ENCODE measurements at places on chromosomes 2 and 18.

- DNase-seq = no peak
These were observed 65.7 kb upstream of the CNGA3 start for GRCh38 chr2:98280376-98281102.

- DNase-seq = no peak
These were observed 32.4 kb upstream of the RPRM start for GRCh38 chr2:153510996-153511395.

GRCh38 chr2:192675681-192676080, 480.9 kb upstream of the TMEFF2 start:
- no peak for DNase-seq

GRCh38 chr2:145416640-145417039, 896.7 kb upstream of the ZEB2 start:
- DNase-seq = no peak

DNA sequence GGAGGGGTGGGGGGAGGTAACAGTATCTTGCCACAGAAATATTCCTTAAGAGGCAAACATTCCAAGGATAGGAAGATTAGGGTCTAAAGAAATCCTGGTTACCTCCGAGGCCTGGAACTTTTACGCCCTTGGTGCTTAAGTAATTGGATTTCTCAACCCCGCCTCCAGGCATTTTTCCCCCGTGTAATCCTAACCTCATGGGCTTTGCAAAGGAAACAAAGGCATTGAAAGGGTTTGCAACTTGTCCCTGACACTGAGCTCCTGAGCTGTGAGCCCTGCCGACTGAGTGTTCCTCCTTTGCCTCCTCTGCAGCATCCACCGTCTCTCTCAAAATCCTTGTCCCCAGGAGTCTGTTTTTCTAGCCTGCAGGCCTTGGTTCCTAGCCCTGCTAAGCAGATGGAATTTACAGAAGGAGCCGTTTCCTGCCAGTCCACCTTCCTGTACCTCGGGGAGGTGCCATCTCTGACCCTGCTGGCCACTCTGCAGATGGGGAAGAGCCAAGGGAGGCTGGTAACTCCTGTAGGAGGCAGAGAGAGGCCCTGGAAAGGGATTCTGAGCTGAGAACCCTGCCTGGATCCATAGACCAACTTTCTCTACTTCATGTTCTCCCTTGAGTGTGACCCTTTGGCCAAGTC, 24.2 kb downstream of the TET3 start:
- no peak for DNase-seq

GRCh38 chr2:207662203-207662602, 37.0 kb upstream of the METTL21A start:
- DNase-seq = peak; percentile 91

- DNase-seq = no peak
These were observed 126.7 kb downstream of the PRKCE start for GRCh38 chr2:45777996-45778719.

DNA sequence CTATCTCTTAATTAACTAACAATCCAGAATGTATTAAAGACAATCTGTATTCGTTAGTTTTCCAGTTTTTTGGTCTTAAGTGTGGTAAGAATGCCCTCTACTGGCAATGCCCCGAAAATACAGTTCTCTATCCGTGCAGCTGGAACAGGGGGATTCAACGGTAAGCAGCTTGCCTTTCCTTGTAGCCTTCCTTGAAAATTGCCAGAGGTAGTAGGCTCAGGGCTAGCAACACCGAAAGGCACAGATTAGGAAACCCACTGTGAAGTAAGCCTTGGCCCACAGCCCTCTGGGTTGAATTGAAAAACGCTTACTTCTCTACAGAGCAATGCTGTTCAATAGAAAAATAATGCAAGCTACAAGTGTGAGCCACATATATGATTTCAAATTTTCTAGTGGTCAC, 17.1 kb upstream of the VPS4B start:
- DNase-seq = peak; percentile 47

DNA sequence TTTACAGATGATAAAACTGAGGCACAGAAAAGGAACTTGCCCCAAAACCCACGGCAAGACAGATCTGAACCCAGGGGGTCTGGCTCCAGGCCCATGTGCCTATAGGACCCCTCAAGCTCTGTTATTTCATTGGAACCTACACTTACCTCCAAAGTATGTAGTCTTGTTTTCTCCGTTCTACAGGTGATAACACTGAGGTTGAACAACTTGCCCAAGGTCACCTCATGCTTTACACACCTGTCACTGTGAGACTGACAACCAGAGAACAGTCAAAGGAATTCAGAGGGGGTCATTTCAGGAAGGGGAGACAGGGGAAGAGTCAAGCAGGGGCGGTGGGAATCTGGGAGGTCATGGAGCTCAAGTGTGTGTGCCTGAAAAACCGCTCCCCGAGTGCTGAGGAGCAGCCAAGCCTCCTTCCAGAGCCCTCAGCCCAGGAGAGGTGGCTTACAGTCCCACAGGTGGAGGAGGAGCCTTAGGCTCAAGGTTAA, 47.7 kb downstream of the SERTAD2 start:
- DNase-seq = no peak

GRCh38 chr2:15363734-15364133, 197.4 kb downstream of the NBAS start:
- no peak for DNase-seq
